ENCODE measurements at places on chromosomes 1 and 21.
A peak's percentile ranks its signal among the peaks of the same experiment; 100 is the strongest.

DNA sequence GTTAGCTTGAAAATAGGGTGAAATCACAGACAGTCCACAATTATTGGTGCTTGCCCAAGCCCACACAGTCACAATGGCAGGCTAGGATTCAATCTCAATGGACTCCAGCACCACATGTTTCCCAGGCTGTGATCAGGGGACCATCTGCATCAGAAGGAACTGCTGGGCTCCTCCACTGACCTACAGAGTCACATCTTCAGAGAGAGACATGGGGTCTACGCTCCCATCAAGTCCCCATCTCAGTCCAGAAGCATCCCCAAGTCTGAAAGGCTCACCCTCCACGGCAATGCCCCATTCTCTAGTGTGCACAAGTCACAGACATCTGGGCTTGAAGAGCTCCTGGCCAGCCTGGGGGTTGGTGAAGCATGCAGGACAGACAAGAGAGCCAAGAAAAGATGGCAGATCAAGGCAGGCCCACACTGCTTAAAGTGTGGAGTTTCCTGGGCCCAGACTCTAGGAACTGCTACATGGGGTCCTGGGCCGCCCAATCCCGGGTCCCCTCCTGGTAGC is 262.5 kb downstream of the NPHP4 start:
- DNase-seq: no peak

DNA sequence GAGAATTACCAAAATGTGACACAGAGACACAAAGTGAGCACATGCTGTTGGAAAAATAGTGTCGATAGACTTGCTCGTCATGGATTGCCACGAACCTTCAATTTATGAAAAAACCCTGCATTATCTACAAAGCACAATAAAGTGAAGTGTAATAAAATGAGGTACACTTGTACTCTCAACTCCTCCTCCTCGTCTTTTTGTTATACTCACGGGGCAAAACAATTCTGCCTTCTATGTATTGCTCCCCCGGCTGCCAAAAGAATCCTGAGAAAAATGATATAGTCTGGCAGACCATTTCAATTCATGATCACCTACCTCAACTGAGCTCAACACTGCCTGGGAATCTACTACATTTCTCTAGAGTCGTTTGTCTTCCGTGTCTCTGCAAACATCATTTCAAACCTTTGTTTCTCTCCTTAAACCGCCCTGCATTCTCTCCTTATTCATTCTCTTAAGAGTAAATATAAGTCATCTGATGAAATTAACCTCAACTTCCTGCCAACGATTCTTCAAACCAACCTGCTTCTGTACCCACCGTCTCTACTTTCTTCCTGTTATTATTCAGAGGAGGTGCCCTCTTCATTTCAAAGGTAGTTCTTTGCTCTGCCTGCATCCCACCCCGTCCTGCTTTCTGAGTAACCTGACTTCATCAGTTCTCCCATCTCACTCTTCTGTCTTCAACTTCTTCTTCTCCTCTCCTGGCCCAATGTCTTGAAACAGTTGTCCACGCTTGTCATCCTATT is 12.9 kb upstream of the IL19 start:
- peak; percentile 61 for DNase-seq

- no peak for DNase-seq
Measured at GRCh38 chr1:15282810-15283474, 35.9 kb downstream of the FHAD1 start.

GRCh38 chr1:210340311-210340710 is 11.6 kb downstream of the HHAT start:
- DNase-seq: no peak

GRCh38 chr21:21236996-21237395 is 238.8 kb downstream of the NCAM2 start:
- no peak for DNase-seq

DNA sequence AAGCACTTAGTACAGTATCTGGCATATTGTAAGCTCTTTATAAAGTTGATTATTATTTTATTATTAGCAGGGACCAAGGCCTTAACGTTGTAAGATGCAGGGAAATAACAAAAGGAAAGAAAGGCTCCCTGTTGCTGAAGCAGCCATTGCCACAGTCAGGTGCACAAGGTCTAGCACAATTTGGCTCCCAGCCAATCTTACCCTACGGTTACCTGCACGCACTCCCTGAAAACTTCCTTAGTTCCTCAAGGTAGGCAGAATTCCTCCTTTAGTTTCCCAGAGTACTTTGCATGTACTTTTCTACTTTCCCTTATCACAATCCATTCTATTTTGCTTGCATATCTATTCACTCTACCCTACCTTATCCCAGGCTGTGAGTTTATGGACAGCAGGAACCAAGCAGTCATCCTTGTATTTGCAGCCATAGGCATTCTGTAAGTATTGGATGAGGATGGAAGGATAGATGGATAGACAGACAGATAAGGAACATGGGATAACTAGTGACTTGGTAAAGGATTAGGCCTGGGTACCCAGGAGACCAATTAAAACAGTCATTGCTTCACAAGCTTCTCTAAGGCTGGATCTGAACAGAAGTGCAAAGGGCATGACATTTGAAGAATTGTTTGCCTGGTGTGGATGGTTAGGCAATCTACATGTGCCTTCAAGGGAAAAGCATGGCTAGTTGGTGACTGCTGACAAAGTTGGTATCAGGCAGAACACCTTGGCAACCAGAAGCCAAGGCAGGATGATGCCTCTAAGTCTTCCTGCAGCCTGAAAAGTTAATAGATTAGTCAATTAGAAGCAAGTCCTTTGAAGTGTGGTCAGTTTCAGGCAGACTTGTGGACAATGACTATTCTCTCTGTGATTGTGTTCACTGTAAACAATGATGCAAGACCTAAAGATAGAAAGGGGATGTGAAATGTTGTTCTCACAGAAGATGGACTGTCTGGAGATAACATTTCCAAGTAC is 20.8 kb upstream of the JAK1 start:
- no peak for DNase-seq

- no peak for DNase-seq
Measured at GRCh38 chr1:53644496-53644895, 94.5 kb downstream of the GLIS1 start.

DNA sequence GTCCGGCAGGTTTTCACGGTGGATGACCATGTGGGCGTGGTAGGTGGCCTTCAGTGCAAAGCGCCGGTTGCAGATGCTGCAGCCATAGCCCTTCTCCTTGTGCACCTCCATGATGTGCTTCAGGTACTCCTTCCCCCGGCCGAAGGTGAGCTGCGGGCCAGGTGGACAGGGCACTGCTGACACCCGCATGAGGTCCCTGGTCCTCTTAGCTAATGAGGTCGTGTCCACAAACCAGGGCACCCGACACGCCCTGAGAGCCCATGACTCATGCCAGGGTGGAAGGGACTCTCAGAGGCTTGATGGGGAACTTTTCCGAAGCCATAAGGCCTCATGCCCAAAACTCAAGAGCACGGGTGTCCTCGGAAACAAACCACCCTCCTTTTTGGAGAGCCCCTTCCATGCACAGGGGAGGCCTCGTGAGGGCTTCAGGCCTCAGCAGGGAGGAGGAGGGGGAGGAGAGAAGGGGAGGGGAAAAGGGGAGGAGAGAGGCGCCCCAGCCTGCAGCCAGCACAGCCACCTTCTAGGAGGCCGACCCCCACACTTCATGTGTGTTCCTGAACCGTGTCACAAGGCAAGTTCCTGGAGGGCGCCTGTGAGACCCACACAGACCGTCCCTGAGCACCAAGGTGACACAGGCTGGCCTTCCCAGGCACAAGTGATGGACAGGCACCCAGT is 54.4 kb upstream of the RIPK4 start:
- DNase-seq: no peak

DNA sequence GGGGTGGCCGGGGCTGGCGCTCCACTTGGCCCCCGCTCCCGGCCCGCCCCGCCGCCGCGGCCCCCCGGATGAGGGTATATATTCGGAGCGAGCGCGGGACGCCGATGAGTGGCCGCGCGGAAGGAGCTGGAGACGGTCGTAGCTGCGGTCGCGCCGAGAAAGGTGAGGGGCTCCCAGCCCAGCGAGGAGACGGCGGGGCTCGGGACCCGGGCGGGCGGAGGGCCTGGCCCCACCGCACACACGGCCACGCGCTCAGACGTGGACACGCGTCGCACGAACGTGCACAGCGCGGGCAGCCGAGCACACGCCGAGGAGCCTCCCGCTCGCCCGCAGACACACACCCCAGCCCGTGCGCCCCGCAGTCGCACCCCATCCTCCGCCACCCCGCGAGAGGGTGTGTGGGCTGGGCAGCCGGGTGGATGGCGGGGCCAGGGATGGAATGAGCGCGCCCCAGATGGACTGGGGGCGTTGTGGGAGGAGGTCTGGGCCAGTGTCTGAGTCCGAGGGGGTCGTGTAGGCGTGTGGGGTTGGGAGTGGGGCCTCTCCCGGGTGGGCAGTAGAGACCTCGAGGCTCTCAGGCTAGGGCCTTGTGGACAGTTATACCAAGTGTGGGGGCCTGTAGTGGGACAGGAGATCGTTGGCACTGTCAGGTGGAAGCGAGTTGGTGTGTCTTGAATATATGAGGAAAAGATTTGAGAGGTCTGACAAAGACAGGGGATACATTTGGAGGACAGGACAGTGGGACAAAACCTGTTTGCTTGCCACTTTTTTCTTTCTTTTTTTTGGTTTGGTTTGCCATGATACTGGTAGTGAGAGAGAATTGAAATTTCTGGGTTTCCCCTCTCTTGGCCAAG is at the start of gene UAP1:
Gene UAP1, plus strand, starts transcription at position 107 of the 854 bp plus-strand sequence. CDS start 4,347 bp downstream, outside the sequence.
- DNase-seq: no peak

- no peak for DNase-seq
Measured at GRCh38 chr21:46017695-46018094, 36.1 kb downstream of the COL6A1 start.

- DNase-seq: no peak
Measured at GRCh38 chr1:156293895-156294294, 1.6 kb downstream of the GLMP start.

GRCh38 chr1:56191369-56191768 is 388.0 kb downstream of the PLPP3 start:
- no peak for DNase-seq

DNA sequence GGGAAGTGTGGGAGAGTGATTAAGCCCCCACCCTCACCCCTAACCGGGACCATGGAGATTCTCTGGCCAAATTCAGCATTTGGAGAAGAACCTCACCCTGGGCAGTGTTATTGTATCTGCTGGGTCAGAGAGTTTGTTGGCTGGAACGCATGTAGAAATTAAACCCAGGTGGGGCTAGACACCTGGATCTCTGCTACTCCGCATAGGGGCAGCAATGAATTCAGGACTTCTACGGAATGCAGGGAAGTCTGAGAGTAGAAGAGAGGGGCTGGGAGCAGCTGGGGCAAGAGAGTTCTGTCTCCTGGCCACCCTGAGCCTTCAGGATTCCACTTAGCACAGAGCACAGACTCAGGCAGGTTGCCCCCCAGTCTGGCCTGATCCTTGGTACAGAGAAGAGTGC is 3.6 kb upstream of the CRABP2 start:
- no peak for DNase-seq

- DNase-seq: no peak
Measured at GRCh38 chr1:237324226-237324625, 282.2 kb downstream of the RYR2 start.

DNA sequence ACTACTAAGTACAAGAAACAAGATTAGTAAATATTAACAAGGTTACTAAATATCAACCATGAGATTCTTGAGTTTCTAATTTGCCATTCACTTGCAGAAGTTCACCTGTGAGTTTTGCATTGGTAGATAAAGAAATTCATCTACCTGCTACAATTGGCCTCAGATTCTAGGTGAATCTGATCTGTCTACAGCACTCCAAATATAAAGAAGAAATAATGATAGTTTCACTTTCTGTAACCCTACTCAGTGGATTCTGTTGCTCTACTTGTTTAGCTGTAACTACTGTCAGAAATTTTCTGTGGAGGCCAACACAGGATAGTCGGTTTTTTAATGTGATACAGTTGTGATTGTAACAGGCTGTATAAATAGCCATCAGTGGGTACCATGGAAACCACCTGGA is 118.6 kb downstream of the NR5A2 start:
- DNase-seq: no peak

DNA sequence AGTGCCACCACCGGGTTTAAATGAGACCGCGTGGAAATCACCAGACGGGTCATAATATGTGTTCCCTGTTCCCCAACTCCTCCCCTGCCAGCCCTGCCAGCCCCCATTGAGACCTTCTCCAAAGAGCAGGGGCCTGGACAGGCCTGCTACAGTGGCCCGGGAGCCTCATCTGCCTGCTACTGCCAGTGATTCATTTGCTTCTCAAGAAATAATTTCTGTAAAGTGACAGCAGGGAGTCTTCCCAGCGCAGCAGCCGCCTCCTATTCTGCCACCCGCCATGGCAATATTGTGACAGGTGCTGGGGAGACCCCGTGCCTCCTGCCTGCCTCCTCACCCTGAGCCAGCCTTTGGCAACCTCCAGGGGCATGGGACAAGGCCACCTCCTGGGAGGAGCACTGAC is 8.9 kb downstream of the IFFO2 start:
- no peak for DNase-seq

DNA sequence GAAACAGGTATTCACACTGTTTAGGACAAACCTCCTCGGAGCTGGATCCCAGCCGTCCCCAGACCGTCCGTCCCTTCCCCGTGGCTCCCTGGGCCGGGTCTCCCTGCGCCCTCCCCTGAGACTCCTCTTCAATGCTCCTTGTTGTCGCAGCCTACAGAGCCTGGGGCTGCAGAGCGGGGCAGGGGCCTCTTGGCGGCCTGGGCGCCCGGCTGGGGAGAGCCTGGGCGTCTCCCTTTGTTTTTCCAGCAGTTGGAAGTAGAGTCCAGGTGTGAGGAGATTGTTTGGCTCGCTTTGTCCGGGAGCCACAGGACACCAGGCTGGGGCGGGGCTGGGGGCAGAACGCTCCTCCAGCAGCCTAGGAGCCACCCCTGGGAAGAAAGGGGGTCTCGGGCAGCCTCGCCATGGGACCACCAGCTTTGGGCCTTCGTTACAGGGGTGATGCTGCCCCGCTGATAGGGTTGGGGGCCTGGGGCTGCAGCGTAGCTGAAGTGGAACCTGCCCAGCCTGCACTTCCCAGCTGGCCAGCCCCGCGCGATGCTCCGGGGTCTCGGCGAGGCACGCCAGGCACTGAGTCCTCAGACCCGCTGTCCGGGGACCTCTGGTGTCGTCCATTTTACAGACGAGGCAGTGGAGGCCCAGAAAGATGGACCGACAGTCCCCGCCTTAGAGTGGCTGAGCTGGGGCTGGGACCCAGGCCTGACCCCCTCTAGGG is 66.9 kb downstream of the PRDM16 start:
- DNase-seq: no peak

DNA sequence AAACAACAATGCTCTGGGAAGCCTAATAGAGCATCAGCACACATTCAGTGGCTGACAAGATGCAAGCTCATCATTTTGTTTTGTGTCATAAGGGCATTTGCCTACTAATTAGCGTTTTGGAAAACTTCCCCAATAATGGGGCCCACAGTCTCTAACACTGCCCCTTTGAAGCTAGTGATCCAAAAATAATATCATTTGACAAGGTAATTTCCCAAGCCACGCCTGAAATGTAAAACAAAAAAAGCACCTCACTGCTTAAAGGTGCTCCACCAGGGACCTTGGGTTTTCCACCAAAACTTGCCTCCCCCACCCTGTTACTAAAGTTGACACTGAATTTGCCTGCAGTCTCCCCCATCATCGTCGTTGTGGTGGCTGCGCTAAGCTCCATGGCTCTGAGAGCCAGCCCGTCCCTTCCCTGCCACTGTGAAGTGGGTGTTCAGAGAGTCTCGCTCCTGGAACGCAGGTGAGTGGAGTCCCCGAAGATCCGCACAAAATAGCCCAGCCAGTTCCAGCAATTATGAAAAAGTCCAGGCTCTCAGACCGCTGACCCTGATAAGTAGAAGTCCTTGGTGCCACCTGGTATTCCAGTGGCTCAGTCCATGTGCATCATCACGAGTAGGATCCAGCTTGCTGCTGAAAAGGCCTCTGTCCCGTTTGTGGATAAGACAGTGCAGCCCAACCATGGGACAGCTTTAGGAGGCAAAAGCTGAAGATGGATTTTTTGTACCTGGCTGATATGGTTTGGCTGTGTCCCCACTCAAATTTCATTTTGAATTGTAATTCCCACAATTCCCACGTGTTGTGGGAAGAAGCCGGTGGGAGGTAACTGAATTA is 52.2 kb downstream of the RAB3GAP2 start:
- DNase-seq: no peak
